ENCODE measurements at places on chromosomes 1 and 21. TPM values are rescaled to one million over a fixed set of nuclear protein-coding genes. Genes with fewer than 3 reads are reported as not detected.

The LCE2B gene
- total RNA-seq: not detected

DNA sequence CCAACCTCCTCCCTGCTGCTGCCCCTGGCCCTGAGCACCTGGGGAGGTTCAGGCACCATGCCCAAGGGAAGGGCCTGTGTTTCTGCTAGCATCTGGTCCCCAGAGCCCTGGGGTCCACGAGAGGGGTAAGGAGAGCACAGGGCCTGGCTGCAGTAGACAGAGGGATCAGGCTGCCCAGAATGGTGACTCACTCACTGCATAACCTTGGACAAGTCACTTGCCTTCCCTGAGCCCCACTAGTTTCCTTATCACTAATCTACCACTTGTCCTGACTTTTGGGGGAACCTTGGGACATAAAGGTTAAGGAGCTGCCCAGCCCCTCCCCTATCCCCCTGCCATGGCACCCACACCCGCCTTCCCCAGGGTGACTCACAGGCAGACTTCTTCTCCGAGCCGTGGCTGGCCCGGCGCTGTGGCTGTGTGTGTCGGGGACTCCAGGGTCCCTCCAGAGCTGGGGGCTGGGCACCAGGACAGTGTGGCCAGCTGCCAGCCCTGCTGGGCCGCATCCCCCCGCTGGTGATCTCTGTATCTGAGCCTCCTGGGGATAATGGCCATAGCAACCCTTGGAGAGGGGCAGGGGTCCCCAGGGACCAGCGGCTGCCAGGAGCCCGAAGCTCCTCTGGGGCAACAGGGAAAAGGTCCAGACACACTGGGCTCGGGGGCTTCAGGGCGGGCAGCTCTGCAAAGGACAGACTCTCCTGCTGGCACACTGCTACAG is 4.0 kb downstream of the ARHGEF19 start:
- no peaks in the 10 kb centered on the region for H3K36me3 ChIP-seq
- no peak overlapping the region for H3K4me3 ChIP-seq
- DNase-seq: no peak
- no peak overlapping the region for H3K27ac ChIP-seq
- no peaks in the 10 kb centered on the region for H3K27me3 ChIP-seq
- H3K4me1 ChIP-seq: no peaks in the 10 kb centered on the region

GRCh38 chr1:229048896-229049295 is 222.0 kb upstream of the RAB4A start:
- no peaks in the 10 kb centered on the region for H3K4me1 ChIP-seq
- H3K36me3 ChIP-seq: no peaks in the 10 kb centered on the region
- no peak overlapping the region for H3K4me3 ChIP-seq
- DNase-seq: no peak

- H3K27me3 ChIP-seq: no peaks in the 10 kb centered on the region
- peaks cover 10% of the 10 kb centered on the region for H3K4me1 ChIP-seq
- no peak for DNase-seq
- no peak overlapping the region for H3K27ac ChIP-seq
- no peak overlapping the region for H3K4me3 ChIP-seq
- no peaks in the 10 kb centered on the region for H3K36me3 ChIP-seq
Observed at GRCh38 chr1:109513110-109513710, 3.7 kb upstream of the AMIGO1 start.

The MIER1 gene
- total RNA-seq: 42.4 TPM
